Left renal cortex interstitium (tissue), 4 donors: ENCODE measurements at places on chromosomes 7 and 10.

DNA sequence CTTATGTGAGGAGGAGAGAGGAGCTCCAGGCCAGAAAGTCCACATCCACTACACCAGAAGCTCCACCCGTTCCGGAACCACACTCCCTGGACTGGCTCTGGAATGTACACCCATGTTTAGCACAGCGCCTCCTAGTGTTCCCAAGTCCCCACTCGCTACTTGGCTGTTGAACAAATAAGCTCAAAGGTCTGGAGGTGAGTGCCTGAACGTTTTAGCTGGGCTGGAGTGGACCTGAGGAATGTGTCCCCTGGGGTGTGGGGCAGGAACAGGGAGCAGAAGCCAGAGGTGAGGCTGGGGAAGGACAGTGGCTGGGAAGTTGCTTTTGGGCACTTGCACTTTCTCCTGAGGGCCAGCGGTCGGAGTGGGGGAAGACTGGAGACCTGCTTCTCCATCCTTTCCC is 164.1 kb upstream of the CDCA7L start:
- DNase-seq, result no peak

- DNase-seq, result no peak
These were observed 583.5 kb downstream of the PARD3 start for GRCh38 chr10:34231441-34232180.

GRCh38 chr7:91276909-91277308 is 12.7 kb downstream of the FZD1 start:
- no peak for DNase-seq

DNA sequence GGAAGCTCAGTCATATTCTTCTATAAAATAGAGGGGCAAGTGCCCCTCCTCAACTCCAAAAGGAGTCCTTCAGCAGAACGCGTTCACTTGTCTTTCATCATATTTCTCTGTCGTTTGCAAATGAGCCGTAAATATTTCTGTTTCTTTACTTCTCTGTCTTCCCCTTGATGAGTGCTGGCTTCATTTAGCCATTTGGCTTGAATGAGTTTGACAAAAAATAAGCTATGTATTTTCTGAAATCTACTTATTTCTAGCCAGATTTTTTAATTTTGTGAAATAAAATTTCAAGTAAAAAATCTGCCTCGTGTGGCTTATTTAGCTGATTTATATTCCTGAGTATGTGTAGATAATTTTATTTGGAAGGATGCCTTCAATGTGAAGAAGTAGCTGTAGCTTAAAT is 170.8 kb upstream of the DGKB start:
- DNase-seq, result no peak

DNA sequence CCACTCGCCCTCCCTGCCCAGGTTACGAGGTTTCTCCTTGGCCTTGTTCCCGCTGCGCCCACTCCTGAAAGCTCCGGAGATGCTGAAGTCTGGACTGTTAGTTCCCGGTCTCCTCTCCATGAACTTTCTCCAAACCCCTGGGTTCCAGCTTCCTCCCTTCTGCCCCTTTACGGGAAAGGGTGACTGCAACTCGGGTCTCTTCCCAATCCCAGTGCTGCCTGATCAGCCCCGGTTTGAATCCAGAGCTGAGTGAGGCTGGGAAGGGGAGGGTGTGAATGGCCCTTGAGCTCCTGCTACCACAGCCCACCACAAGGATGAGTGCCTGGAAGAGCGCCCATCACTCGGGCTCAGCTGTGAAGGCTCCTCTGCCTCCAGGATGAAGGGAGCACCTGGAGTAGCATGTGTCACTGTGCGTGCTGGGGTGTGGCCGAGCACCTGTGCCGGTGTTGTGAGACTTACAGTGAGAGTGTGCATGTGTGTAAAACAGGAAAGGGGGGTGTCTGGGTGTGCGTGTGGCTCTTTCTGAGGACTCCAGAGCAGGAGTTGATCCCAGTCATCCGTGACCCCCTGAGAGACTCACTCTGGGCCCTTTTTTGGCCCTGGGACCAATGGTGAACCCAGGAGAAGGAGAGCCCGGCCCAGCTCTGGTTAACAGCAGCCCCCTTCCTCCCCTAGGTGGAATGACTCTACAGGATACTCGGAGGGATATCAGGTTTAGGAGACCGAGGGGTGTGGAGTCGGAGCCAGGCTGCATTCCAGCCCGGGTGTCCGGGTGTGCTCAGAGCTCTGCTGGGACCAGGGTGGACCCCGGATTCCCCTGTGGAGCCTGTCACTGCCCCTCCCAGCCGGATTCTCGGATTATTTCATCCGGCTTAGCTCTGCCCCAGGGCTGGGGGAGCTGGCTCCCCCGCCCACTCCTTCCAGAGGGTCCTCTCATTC is 1.1 kb upstream of the ZNF467 start:
- DNase-seq, result no peak

- peak; percentile 57 for DNase-seq
These were observed 173.3 kb downstream of the SLC16A9 start for GRCh38 chr10:59536167-59537014.

DNA sequence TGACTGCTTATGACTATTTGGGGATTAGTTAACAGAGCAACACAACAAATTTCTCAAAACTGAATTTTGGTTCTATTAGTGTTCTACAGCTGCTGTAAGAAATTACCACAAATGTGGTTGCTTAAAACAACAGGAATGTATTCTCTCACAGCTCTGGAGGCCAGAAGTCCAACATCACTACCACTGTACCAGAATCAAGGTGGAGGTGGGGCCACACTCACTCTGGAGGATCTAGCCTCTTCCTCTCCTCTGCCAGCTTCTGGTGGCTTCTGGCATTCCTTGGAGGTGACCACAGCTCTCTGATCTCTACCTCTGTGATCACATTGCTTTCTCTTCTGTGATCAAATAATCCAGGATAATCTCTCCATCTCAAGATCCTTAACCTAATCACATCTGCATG is 194.7 kb upstream of the BMPER start:
- DNase-seq, result no peak

GRCh38 chr10:2054728-2055127 is 317.4 kb upstream of the ADARB2 start:
- DNase-seq, result no peak

DNA sequence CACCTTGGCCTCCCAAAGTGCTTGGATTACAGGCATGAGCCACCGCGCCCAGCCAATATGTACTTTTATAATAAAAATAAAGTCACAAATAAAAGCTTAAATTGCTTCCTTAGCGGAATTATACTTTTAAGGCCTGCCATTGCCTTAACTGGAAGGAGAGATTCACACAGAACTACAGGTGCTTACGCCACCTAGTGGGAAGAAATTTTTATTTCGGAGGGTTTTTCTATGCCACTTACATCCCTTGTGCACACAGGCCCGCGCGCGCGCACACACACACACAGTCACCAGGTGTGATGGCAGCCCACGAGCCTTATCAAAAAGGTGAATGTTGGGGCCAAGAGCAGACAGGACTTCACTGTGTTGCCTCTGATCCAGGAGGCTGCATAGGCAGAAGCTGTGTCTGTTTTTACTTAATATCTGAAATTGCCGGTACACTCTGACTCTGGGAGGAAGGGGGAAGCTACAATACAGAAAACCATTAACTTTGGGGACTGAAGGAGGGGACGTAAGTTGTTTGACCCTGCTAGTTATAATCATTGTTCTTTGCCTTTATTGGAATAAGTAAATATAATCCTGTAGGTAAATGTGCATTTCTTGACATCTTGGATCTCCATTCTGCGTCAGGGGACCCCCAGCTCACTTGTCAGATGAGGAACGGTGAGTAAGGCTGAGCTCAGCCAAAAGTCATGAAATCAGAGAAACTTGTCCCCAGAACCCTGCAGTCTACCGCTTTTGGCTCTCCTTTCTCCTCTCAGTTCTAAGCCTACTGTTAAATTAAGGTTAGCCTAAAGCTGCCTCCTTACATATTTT is 87.1 kb downstream of the SLC16A9 start:
- no peak for DNase-seq

GRCh38 chr7:30199271-30199670 is 64.5 kb downstream of the MTURN start:
- no peak for DNase-seq

- no peak for DNase-seq
These were observed 78.0 kb downstream of the ADARB2 start for GRCh38 chr10:1659221-1659791.
